Neuronal stem cell (in vitro differentiated cells): ENCODE measurements at places on chromosomes 1 and 21.

DNA sequence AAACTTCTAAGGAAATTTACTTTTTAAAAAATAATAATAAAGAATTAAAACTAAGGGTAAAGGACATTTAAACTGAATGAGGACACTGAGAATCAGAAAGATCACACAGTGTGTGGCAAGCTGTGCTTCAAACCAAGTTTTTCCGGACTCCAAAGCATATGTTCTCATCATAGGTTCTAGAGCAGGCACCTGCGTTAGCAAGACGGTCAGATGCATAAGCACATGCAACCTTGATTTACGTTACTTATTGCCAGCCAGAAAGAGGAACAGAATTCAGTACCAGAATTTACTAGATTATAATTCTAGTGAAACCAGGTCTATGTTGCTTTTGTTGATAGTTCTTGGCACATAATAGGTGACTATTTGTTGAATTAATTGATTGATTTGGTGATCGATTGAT, 6.2 kb upstream of the LBR start:
- no peak for DNase-seq

GRCh38 chr1:7450838-7451237, 320.3 kb upstream of the VAMP3 start:
- DNase-seq, result no peak

DNA sequence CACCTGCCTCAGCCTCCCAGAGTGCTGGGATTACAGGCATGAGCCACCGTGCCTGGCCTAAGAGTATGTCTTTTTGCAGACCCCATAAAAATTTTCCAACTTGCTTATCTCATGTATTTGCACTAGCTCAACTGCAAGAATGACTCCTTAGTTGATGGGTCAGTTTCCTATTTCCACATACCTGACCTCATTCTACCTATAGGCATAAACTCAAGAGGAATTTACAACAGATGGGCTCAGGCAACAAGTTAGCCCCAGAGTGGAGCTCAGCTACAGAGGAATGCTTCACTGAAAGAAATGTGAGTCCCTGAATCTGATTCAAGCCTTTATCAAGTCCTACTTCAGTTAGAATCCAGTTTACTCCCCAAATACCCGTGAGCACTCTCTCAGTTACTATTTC, 5.3 kb upstream of the SLC37A1 start:
- no peak for DNase-seq

DNA sequence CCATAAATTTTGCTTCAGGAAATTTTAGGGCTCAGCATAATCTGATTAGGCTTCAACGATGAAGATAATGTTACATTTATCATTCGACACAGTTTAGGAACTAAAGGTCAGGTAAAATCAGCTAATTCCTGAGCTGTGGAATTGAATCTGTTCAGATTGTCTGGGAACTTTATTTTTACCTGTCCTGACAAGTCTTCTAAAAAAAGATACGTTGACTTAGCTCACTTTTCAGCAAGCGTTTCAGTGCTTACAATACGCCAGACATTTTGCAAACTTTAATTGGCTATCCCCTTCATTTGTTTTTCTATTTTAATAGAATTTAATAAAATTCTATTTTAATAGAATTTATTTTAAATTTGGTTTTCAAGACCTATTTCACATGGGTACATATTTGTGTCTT, 57.8 kb downstream of the POU2F1 start:
- DNase-seq, result no peak

- no peak for DNase-seq
Observed at GRCh38 chr1:183567584-183567983, 22.7 kb downstream of the NCF2 start.

GRCh38 chr1:174448974-174449373, 1.2 kb downstream of the GPR52 start:
- no peak for DNase-seq

DNA sequence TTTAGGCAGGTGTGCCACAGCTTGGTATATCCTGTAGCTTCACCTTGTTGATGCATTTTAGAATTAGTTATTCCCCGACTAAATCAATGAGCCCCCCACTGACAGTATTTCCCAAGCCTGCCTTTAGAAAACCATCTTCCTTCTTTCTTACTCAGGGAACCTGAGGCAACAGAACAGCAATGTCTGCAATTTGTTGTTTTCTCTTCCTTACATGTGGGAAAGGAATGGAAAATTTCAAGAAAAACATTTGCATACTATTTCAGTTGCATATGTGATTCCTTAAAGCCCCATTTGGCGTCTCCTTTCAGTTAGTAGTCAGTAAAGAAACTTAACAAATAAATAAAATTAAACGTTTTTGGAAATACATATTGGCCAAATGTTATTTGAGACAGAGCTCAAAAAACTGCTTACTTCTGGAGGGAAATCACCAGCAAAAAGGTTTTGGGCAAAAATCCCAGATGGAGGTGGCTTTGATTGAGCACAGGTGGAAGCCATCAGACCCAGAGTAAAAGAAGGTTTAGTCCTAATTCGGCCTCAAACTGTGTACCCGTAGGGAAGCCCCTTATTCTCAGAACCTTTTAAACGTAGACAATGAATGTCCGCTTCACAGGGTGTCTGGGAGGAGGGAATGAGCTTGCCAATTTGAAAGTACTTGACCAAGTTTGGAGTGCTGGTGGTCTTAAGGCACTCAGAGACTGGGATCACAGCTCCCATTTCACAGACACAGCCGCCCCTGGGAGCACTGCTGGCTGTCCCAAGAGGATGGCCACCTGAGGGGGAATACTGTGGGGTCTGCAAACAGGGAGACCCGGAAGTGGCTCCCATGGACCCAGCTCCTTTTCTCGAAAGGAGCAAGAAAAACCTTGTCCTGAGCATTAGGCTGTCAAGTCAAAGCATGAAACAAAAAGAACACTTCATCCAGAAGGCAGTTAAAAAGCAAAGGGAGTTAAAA, 9.4 kb downstream of the LHX4 start:
- DNase-seq, result no peak

DNA sequence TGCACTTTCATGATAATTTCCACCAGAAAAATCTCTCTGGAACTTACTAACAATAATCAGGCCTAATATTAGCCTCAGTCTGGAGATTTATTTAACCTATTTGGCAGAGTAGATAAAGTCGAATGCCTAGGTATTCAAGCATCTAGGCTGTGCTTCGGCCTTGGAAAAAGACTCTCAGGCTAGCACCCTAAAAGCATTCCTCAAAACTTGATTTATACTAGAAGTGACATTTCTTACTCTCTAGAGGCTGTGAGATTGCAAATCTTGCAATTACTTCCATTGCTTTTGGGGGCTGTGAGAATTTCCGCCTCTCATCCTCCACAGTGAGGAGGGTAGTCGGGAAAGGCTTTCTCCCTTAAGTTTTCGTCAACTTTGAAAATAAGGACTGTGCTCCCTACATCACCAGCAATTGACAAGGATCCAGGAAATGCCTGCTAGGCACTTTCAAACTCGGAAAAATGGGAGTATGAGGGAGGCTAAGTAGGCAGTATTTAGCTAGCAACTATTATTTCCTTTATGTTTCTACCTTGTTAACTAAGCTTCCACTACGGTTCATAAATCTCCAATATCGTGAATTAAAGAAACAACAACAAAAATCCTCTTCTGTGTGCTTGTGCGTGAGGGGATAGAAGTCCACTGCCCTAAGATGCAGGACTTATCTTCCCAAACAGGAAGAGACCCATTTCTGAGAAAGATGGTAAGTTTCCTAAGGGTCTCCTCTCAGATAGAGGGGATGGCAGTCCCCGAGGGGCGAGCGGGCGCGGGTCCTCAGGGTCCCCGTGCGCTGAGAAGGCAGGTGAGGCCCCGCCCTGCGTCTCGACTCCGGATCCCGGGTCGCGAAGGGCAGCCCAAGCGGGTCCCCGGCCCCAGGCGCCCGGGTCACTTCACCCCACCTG, 1.1 kb upstream of the LMO4 start:
- no peak for DNase-seq

DNA sequence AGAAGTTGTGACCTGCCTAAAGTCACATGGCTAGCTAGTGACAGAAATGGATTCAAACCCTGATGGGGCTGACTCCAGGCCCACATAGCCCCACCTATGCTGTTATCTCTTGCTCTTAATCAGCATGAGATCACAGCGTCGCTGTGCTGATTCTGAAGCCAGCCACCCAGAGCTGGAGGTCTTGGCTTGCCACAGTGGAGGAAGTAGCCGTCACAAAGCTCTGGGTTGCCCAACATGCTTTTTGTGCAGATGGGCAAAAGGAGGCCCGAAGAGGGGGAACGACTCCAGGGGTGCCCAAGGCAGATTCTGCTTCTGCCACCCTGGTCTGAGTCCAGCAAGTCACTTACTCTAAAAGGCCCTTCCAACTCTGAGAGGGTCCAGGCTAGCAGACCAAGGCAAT, 14.7 kb upstream of the MFSD2A start:
- no peak for DNase-seq

DNA sequence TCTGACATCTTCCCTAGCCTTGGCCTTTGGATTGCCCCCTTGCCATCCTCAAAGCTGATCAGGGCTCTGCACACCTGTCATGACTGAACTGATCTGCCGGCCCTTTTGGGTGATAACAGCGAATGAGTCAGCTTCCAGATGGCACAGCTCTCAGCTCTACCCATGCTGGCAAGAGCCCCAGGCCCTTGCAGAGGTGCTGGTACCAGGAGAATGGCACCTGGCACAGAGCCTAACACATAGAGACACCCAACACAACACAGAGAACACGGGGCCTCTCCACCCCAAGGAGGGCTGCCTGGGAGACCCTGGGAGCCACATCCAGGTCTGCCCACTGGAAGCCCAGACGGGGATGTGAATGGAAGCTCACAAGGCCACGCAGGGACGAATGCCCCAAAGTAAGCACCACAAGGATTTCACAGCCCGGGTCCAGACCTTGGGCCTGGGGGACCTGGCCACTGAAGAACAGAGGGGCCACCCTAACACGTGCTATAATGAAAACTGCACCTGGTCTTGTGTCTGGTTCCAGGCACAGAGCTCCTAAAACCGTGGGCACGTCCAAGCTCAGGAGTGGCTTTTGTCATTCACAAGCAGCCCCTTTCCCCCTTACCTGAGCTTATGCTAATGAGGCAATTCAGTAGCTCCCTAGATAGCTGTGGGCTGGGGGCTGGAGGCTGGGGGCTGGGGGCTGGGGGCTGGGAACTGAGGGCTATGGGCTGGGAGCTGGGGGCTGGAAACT, 160.5 kb downstream of the NPHP4 start:
- no peak for DNase-seq

DNA sequence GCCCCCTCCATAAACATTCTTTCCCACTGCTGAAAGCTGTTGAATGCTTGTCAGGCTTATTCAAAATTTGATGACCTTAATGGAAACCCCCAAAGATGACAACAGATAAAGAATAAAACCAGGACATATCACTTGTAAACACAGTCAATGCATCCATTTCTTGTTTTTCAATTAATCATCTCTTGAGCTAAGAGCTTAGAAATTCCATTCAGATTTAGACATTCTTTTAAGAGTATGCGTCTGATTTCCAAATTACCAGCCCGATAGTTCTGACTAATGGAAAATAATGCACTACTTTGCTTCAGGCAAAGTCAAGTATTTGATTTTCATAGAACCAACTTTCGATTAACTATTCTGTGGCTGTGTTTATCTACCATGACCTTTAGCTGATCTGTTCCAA, 100.6 kb upstream of the RUNX1 start:
- no peak for DNase-seq

DNA sequence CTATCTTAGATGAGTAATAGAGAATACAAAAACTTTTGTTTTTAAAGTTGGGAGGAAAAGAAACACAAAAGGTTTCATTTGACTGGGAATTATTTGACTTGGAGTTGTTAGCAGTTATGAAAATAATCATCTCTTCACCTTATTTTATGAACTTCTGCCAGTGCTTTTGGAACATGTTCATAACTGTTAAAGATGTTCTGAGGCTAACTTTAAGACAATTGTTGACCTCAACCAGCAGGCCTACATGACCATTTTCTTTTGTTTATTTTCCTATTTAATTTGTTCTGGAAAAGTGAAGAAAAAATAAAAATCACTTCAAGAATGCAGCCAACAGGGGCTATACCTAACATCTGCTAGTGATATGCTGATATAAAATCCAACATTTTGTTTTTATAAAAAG, 37.4 kb downstream of the JAM2 start:
- DNase-seq, result no peak

GRCh38 chr1:65255035-65255655, 54.2 kb upstream of the DNAJC6 start:
- DNase-seq, result no peak

DNA sequence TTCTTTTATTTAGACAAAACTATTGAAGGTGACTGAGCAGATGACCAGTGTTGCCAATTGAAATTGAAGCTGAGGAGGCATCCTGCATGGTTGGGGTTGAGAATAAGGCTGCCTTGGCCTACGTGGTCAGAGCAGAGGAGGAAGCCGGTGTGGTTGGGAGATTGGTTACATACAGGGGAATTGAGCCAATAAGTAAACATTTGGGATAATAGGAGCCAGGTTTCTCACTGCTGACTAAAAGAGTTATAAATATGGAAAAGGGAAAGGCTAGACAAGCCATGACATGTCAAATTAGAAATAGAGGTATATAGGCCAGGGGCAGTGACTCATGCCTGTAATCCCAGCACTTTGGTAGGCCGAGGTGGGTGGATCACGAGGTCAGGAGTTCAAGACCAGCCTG, 15.8 kb downstream of the SNX7 start:
- DNase-seq, result no peak
